ENCODE measurements at places on chromosomes 13 and 19. TPM values are rescaled to one million over a fixed set of nuclear protein-coding genes. Genes with fewer than 3 reads are reported as not detected.

Gene KLF12
- 22.0 TPM for total RNA-seq

Gene GJB6
- not detected for total RNA-seq

Gene DDX39A
- total RNA-seq, result 53.8 TPM

DNA sequence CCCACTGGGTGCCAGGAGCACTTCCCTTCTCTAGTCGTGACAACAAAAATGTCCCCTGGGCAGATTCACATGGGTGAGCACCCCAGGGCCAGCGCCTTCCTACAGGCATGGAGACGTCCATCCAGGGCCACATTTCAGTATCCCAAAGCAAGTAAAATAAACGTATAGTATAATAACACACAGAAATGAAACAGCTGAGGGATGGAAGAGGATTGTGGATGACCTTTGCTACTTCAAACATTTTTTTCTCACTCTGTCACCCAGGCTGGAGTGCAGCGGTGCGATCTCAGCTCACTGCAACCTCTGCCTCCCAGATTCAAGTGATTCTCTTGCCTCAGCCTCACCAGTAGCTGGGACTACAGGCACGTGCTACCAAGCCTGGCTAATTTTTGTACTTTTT lies 28.2 kb downstream of the CILP2 start:
- DNase-seq, result no peak

DNA sequence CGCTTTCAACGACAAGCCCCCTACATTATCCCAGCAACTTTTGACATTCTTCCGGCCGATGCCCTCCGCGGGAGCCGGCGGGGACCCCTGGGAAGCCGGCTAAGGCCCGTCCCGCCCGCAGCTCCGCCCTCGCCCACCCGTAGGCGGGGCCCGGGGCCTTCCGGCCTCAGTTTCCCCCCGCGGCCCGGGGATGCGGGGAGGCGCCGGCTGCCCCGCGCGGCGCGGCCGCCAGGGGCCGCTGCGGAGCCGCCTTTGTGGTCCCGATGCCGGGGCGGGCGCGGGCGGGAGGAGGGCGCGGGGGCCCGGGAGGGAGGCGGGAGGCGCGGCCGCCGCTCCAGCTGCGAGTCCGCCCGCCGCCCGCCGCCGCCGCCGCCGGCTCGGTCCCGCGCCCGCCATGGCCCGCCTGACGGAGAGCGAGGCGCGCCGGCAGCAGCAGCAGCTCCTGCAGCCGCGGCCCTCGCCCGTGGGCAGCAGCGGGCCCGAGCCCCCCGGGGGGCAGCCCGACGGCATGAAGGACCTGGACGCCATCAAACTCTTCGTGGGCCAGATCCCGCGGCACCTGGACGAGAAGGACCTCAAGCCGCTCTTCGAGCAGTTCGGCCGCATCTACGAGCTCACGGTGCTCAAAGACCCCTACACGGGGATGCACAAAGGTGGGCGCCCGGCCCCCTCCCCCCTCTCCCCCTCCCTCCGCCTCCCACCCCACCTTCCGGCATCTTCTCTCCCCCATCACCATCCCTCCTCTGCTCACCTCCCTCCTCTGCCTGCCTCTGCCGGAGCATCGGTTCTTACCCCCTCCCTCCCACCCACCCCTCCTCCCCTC lies at the start of gene CELF5:
CELF5 (plus strand) TSS at position 316 of the 823 bp plus-strand sequence; CDS start at position 395, 79 bp downstream.
- DNase-seq, result no peak

DNA sequence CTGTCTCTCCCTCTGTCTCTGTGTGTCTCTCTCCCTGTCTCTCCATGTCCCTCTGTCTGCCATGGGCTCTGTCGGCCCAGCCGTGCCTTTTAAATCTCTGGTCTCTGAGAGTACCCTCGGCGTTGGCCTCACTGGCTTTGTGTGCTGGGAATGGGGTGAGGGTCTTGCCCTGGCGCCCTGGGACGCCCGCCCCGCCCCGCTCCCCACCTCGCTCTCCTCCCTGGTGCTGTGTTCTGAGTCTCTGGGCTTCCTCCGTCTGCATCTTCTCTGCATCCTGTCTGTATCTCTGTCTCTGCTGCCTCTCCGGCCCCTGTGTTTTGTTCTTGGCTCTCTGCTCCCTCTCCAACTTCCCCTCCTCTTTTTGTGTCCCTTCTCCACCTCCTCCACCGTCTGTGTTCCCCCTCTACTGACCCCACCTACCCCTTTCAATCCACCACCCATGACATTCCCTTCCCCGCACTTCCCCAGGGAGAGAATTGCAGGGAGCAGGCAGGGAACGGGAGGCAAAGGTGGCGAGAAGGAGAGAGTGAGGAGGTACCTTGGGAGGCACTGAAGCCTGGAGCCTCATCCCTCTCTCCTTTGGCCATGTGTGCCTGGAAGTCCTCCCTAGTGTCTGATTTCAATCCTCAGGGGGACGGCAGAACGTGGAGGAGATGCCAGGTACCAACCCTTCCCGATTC lies 4.0 kb upstream of the MEIS3 start:
- DNase-seq, result no peak

- DNase-seq, result no peak
Measured at GRCh38 chr19:2221250-2221831, 14.8 kb downstream of the PLEKHJ1 start.

GRCh38 chr19:17938092-17938845 lies 5.5 kb downstream of the CCDC124 start:
- DNase-seq, result peak; percentile 85

DNA sequence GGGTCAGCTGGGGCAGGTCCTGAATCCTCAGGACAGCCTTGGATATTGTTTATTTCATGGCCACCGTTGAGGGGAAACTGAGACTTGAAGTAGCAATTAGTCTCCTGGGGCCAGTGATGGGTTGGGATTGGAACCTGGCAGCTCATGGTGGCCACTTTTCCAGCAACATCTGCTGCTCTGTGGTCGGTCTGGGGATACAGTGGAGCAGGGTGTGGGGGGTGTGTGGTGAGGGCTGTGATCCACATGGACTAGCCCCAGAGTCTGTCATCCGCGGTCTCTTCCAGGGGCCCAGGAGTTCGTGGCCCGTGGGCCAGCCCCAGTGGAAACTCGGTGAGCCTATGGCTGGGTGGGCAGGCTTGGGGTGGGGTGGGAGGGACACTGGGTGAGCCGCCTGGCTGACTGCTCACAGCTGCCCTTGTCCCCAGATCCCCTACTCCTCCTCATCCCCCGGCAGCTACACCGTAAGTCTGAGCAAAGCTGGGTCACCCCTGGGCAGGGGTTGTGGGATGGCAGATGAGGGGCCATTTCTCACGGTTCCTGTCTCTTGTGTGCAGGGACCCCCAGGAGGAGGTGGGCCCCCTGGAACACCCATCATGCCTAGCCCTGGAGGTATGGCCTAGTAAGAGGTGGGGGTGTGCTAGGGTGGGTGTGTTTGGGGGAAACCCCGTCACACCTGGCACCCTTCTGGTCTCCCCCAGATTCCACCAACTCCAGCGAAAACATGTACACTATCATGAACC lies 5.5 kb downstream of the ISYNA1 start:
- DNase-seq, result no peak

DNA sequence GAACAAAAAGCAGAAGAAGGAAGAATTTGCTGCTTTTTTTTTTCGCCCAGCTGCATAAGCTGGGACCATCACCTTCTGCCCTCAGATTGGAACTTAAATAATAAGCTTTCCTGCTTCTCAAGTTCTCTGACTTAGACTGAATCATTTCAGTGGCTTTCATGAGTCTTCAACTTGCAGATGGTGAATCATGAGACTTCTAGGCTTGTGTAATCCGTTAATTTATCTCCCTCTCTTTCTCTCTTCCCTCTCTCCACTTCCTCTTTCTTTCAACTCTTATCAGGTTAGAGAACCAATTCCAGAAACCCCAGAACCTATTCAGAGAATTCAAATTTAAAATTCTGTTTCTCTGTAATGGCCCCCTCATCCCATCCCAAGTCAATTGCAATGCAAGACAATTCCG lies 1153.7 kb downstream of the PCDH9 start:
- DNase-seq, result no peak

- DNase-seq, result no peak
Measured at GRCh38 chr13:74732736-74733385, 598.7 kb upstream of the KLF12 start.
